ENCODE measurements at places on chromosomes 13 and 19.
A peak's percentile ranks its signal among the peaks of the same experiment; 100 is the strongest.

GRCh38 chr19:12187625-12188024, 24.7 kb downstream of the ZNF136 start:
- DNase-seq: no peak

- peak; percentile 69 for DNase-seq
Observed at GRCh38 chr19:12996406-12997094, 1.3 kb downstream of the NFIX start.

GRCh38 chr13:80276371-80277289, 64.3 kb downstream of the SPRY2 start:
- no peak for DNase-seq

- DNase-seq: no peak
Observed at GRCh38 chr19:33306191-33306590, 3.9 kb upstream of the CEBPA start.

- DNase-seq: peak; percentile 36
Observed at GRCh38 chr13:31029102-31029501, 96.6 kb downstream of the TEX26 start.

DNA sequence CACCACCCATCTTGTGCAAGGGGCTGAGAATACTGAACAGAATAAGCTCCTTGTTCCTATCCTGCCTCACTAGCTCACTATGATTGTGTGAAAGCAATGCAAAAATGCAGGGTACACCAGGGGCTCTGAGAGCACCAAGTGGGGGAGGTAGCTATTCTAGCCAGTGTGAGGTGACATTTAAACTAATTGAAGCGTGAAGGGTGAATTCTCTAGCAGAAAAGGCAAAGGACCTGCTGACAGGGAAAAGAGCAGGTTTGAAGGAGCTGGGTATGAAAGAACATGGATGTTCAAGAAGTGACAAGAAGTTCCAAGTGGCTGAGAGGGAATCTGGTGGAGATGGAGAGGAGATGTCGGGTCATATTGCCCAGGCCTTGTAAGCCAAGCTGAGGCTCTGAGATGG, 64.2 kb downstream of the SIAH3 start:
- DNase-seq: no peak

- DNase-seq: no peak
Observed at GRCh38 chr13:99416411-99417121, 84.7 kb upstream of the TM9SF2 start.

- DNase-seq: peak; percentile 57
Observed at GRCh38 chr19:48102870-48103751, 7.5 kb downstream of the PLA2G4C start.

GRCh38 chr13:91889641-91890040, 491.2 kb downstream of the GPC5 start:
- no peak for DNase-seq

- DNase-seq: no peak
Observed at GRCh38 chr19:33499671-33500506, 21.7 kb downstream of the PEPD start.

All from hepatic stellate cell (primary cell).